Activated CD8-positive, alpha-beta T cell treated with anti-CD3 and anti-CD28 coated beads, Interleukin-2, amount 10 ng/mL, durations not matched to agents 7 days and 5 days (primary cell): ENCODE measurements at places on chromosomes 12 and 14. TPM values are rescaled to one million over a fixed set of nuclear protein-coding genes. Genes with fewer than 3 reads are reported as not detected.

GRCh38 chr14:51087031-51087441 is 7.9 kb downstream of the TRIM9 start:
- peaks cover 5% of the 10 kb centered on the region for H3K27me3 ChIP-seq
- H3K36me3 ChIP-seq: no peaks in the 10 kb centered on the region
- H3K4me1 ChIP-seq: no peaks in the 10 kb centered on the region
- no peak overlapping the region for H3K27ac ChIP-seq
- no peak for DNase-seq

GRCh38 chr12:103334466-103334865 is 161.3 kb downstream of the C12orf42 start:
- H3K4me3 ChIP-seq: no peak overlapping the region
- H3K27ac ChIP-seq: no peak overlapping the region
- no peaks in the 10 kb centered on the region for H3K4me1 ChIP-seq
- no peak for DNase-seq
- no peaks in the 10 kb centered on the region for H3K36me3 ChIP-seq

- DNase-seq: no peak
- H3K4me1 ChIP-seq: peaks cover 21% of the 10 kb centered on the region
- H3K27ac ChIP-seq: peak overlapping the region; percentile 39
- H3K36me3 ChIP-seq: no peaks in the 10 kb centered on the region
- H3K4me3 ChIP-seq: peak overlapping the region; percentile 6
These were observed 25.6 kb downstream of the FIGNL2 start for GRCh38 chr12:51822956-51823355.

DNA sequence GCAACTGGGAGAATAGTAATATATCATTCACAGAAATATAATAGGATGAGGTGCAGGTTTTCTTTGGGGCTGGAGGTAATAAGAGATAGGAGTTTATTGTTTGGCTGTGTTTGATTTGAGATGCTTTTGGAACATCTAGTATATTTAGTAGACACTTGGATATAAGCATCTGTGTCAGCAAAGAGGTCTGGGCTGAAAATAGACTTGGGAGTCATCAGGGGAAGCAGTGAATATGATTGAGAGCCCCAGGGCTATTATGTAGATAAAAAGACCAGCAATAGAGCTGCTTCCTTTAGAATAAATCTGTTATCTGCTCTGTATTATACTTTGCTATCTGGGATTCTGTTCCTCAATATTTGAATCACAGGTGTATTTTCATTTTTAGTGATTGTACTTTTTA is 36.6 kb downstream of the SPATA7 start:
- no peak overlapping the region for H3K27ac ChIP-seq
- no peaks in the 10 kb centered on the region for H3K27me3 ChIP-seq
- no peak for DNase-seq
- H3K36me3 ChIP-seq: peaks cover 8% of the 10 kb centered on the region

DNA sequence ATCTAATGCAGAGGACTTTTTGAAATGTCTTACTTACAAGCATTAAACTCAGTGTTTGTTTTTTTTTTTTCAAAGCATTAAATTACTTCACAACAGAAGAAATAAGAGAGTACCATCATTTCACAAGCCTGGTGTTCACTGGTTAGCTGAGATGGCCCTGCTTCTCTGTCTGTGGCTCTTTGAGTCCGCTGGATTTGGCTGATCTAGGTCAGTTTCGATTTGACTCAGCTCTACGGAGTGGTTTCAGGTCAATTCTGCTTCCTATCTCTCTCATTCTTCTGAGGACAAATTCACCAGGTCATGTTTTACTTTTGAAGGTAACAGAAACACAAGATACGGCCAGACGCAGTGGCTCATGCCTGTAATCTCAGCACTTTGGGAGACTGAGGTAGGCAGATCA is 1066.1 kb downstream of the FLRT2 start:
- no peaks in the 10 kb centered on the region for H3K27me3 ChIP-seq
- no peaks in the 10 kb centered on the region for H3K36me3 ChIP-seq
- DNase-seq: no peak
- no peak overlapping the region for H3K4me3 ChIP-seq

GRCh38 chr14:105498430-105499255 is 7.6 kb downstream of the TEDC1 start:
- no peak overlapping the region for H3K27ac ChIP-seq
- no peak for DNase-seq
- H3K4me3 ChIP-seq: no peak overlapping the region
- peaks cover under 1% of the 10 kb centered on the region for H3K36me3 ChIP-seq
- no peaks in the 10 kb centered on the region for H3K4me1 ChIP-seq

DNA sequence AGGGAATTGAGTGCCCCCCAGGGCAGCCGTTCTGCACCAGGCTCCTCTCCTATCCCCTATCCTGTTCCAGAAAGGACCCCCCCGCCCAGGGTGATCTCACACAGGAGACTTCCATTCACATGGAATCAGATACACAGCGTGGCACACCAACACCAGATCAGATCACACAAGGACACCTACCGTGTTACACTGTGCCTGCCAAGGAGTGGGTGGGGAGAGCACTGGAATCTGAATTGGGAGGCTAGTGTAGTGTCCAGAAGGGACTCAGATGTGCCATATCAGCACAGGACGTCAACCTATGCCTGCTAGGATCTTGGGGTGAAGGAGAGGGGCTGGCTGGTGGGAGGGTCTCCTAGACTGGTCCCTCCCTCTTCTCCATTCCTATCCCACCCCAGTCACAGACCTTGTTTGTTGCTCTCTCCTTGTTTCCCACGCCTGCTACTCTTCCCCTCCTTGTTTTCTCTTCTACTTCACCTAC is 2.3 kb downstream of the PTMS start:
- no peak for DNase-seq
- H3K4me3 ChIP-seq: no peak overlapping the region
- peaks cover 5% of the 10 kb centered on the region for H3K36me3 ChIP-seq
- peaks cover 25% of the 10 kb centered on the region for H3K27me3 ChIP-seq

DNA sequence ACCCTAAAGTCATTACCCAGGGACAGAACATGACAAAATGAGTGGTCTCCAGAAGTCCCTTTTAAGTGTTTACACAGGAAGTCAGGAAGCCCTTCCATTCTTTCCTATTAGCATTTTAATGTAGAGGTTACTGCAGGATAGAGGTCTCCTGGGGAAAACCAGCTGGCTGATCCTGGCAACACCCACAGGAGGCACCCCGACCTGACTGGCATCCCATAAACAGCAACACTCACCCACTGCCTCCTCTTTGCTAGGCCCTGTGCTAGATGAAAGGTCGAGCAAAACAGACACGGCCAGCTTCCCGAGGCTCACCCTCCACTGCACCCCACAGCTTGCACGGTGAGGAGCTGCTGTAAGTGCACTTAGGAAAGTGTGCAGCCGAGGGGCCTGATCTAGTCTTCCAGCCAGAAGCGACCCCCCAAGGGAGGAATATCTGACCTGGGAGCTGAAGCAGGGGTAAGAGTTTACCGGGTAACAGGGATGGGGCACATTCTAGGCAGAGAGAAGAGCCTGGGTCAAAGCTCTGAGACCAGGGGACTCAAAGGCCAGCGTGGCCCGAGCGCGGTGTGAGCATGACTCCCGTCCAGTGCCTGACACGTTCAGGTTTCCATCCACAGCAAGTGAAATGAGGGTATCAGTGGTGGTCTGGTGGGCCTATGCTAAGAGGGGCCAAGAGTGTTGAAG is 9.0 kb downstream of the DAZAP2 start:
- peaks cover 46% of the 10 kb centered on the region for H3K4me1 ChIP-seq
- H3K27ac ChIP-seq: peak overlapping the region; percentile 77
- no peak overlapping the region for H3K4me3 ChIP-seq
- H3K36me3 ChIP-seq: peaks cover 37% of the 10 kb centered on the region
- no peaks in the 10 kb centered on the region for H3K27me3 ChIP-seq

DNA sequence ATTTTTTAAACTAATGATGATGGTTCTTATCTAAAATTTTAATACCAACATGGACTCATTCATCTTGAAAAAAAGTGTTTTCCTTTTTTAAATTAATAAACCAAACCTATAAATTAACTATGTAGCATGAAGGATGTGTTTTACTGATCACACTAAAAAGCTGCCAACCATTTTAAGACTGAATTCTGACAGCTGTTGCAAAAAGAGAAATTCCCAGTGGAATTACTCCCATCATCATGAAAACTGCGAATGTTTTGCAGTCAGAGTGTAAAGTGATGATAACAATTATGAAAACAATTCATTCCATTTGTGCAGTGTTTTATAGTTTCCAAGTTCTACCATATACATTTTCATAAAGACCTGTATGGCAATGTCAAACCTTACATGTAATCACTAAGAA is 232.8 kb downstream of the SLC2A13 start:
- H3K36me3 ChIP-seq: no peaks in the 10 kb centered on the region
- no peaks in the 10 kb centered on the region for H3K27me3 ChIP-seq
- no peak for DNase-seq
- H3K4me3 ChIP-seq: no peak overlapping the region
- no peak overlapping the region for H3K27ac ChIP-seq

GRCh38 chr12:74171478-74171909 is 366.1 kb upstream of the ATXN7L3B start:
- H3K4me3 ChIP-seq: no peak overlapping the region
- H3K27me3 ChIP-seq: no peaks in the 10 kb centered on the region
- no peak for DNase-seq
- H3K36me3 ChIP-seq: no peaks in the 10 kb centered on the region

DNA sequence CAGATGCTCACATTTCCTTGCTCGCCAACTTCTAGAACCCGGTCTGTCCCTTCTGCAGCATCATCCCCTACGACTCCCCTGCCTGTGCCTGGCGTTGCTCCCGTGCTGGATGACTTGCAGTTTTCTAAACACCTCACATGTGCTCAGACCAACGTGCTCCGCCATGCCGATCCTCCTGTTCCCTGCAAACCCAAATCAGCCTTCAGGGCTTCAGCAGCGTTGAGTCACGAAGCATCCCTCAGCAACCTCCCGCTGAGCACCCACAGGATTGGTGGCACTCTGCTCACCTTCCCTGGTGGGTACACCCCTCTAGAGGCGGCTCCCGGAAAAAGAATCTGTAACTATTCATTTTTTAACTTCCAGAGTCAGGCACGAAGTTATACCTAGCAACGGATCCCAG is 2.8 kb upstream of the PIWIL1 start:
- H3K27me3 ChIP-seq: peaks cover 6% of the 10 kb centered on the region

GRCh38 chr14:52080808-52081755 is 12.2 kb upstream of the NID2 start:
- no peak overlapping the region for H3K27ac ChIP-seq
- no peak for DNase-seq
- no peaks in the 10 kb centered on the region for H3K36me3 ChIP-seq

DNA sequence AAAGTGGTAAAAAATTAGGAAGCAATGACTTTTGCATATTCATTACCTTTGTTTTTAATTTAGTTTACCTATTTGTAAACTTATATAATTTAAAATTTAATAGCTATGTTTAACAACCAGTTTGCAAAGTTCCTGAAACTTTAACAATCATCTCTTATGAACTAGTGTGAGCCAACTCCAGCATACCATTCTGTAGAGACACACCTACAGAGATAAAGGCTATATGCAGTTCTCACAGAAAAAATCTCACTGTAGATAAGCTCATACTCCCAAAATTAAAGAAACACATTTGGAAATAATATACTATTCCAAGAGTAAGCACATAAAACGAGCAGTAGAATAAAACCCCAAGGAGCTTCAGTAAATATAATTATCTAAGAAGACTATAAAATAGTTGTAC is 77.5 kb downstream of the CDK17 start:
- no peak overlapping the region for H3K27ac ChIP-seq
- no peak overlapping the region for H3K4me3 ChIP-seq

DNA sequence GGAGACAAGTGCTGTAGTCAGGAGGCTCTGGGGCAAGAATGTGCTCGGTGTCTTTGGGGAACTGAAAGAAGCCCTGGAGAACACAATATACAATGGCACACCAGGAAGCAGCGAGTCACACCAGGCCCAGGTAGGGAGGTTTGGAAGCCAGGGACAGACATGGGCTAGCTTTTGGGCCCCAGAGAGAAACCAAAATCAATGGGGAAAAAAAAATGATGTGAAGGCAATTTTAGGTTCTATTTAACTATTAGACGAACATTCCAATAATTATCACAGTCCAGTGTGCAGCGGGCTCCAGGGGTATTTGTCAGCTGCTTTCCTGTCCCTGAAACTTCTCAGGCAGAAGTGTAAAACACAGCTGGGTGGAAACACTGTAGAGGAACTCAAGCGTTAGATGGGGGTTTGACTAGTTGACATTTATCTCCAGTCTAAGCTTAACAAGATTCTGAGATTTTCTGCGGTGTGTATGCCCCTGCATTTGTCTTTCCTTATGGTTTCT is 21.8 kb upstream of the EGLN3 start:
- no peak for DNase-seq
- peaks cover 3% of the 10 kb centered on the region for H3K36me3 ChIP-seq
- H3K27me3 ChIP-seq: peaks cover 9% of the 10 kb centered on the region
- H3K4me1 ChIP-seq: peaks cover 3% of the 10 kb centered on the region

DNA sequence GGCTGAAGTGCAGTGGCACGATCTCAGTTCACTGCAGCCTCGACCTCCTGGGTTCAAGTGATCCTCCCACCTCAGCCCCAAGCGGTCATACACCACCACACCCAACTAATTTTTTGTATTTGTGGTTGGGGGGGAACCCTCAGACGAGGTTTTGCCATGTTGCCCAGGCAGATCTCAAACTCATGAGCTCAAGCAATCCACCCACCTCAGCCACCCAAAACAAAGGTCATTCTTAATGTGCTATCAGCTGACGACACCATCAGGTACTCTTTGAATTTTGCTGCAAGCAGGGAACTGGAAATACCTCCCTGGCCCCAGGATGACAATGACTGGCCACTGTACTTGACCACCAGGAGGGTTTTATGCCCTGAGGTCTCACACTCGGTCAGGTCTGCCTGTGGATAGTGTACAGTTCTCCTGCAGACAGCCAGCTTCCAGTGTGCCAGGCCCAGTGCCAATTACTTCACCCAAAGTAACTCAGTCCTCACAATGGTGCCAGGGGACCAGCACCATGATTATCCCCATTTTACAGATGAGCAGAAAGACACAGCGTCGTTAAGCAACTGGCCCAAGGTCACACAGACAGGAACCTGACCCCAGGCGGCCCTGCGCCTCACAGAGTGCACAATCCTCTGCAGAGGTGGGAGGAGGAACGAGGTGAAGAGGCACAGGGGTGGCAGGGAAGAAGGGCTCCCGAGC is 42.9 kb downstream of the ITPK1 start:
- H3K4me3 ChIP-seq: no peak overlapping the region
- H3K36me3 ChIP-seq: peaks cover 39% of the 10 kb centered on the region
- H3K27ac ChIP-seq: peak overlapping the region; percentile 69
- no peaks in the 10 kb centered on the region for H3K27me3 ChIP-seq
- peaks cover 86% of the 10 kb centered on the region for H3K4me1 ChIP-seq

DNA sequence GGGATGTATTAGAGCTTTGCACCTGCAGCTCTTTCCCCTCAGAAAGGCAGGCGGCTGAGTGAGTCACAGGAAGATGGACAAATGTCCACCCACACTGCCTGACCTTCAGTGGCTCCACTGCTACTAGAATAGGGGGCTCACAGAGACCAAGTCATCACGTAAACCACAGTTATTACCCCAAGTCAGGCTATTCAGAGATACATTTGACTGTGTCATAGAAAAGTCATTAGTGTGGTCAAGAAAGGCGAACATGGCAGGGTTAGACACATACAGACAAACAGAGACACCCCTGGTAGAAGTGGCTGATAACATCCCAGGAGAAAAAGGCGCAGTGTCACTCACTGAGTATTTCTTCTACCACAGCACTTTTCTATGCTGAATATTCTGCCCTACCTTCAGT is 36.0 kb downstream of the GCH1 start:
- no peak overlapping the region for H3K4me3 ChIP-seq
- peaks cover 27% of the 10 kb centered on the region for H3K4me1 ChIP-seq
- H3K36me3 ChIP-seq: peaks cover 11% of the 10 kb centered on the region
- no peak for DNase-seq
- no peak overlapping the region for H3K27ac ChIP-seq

Gene MIP
- not detected for total RNA-seq

Gene CAPZA3
- total RNA-seq: not detected

Gene FAM181A
- total RNA-seq: not detected

Gene MYF6
- not detected for total RNA-seq

Gene KRT75
- not detected for total RNA-seq

Gene GALNT6
- total RNA-seq: 40.4 TPM

Gene CNTN1
- not detected for total RNA-seq

Gene WDHD1
- total RNA-seq: 46.6 TPM

Gene TAS2R30
- 3.5 TPM for total RNA-seq

Gene TARBP2
- 36.9 TPM for total RNA-seq
